ENCODE measurements at places on chromosomes 4 and X.

- DNase-seq: no peak
Observed at GRCh38 chr4:173509036-173510001, 20.7 kb downstream of the HAND2 start.

DNA sequence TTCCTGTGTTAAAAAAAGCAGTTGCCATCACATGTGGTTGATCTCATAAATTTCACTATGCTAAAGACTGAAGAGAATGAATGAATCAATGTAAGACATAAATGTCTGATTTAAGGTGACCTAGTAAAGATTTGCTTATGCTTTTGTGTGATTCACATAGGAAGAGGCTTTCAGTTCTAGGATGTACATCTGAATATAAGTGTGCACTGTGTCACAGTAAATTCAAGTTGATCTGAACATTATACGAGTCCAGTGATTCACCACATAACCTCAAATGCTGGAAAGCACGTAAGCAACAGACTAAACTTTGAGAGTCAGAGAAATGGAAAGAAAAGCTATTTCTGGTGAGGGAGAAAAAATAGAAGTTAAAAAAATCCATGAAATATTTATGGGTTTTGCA is 567.9 kb downstream of the EPHA5 start:
- DNase-seq: no peak

DNA sequence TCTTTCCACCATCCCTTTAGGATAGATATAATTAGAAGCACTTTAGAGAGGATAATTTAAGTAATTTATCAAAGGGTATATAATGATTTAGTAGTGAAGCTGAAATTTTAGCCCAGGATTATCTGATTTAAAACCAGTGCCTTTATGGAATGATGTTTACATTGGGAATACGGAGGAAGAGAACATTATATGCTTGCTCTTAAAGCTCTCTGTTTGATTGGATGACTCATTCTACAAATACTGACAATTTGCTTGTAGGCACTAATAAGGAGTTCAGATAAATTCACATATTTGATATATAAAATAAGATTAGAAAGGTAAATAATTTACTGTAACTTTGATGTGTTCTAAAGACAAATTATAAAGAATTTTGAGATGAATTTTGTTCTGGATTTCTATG is 84.7 kb downstream of the SH3BGRL start:
- DNase-seq: no peak

DNA sequence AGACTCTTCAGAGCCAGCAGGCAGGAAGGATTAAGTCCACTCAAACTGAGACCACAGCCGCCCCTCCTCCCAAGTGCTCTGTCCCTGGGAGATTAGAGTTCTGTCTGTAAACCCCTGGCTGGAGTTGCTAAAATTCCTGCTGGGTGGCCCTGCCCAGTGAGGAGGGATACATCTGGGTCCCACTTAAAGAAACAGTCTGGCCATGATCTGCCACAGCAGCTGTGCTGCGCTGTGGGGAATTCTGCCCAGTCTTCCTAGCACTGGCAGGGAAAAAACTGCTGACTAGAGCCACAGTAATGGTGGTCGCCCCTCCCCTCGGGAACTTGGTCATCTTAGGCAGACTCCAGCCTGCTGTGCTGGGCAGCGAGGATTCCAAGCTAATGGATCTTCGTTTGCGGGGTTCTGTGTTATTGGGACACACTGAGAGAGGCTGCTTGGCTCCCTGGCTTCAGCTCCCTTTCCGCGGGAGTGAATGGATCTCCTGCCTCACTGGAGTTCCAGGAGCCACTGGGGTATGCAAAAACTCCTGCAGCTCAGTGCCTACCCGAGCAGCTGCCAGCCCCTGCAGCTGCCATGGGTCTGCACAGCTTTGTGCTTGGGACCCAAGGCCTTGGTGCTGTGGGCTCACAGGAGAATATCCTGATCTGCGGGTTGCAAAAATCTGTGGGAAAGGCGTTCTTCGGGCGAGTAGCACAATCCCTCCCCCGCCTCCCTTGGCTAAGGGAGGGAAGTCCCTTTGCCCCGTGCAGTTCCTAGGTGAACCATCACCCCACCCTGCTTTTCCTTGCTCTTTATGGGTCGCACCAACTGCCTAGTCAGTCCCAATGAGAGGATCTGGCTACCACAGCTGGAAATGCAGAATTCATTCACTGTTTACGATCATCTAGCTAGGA is 15.7 kb downstream of the ZXDB start:
- no peak for DNase-seq

- DNase-seq: no peak
Observed at GRCh38 chrX:99901091-99901490, 509.0 kb downstream of the PCDH19 start.

DNA sequence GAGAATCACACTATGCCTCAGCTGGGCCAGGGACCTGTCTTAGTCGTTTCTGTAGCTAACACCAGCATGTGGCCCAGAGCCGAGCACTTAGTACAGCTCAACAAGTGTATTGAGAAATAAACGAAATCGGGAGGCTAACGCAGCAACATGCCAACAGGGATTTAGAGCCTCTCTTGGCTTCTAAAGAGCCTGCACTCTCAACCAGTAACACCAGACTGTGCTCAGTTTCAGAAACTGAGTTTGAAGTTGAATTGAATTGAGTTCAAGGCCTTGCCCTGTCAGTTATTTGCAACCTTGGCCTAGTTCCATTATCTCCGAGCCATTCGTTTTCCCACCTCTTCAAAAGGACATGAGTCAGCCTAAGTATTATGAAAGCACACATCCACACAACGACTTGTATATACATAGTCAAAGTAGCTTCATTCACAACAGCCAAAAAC is 71.3 kb upstream of the LDB2 start:
- no peak for DNase-seq

GRCh38 chr4:7017446-7018048 is 25.6 kb upstream of the TADA2B start:
- DNase-seq: no peak

- no peak for DNase-seq
Observed at GRCh38 chrX:12548341-12548740, 242.9 kb upstream of the PRPS2 start.

DNA sequence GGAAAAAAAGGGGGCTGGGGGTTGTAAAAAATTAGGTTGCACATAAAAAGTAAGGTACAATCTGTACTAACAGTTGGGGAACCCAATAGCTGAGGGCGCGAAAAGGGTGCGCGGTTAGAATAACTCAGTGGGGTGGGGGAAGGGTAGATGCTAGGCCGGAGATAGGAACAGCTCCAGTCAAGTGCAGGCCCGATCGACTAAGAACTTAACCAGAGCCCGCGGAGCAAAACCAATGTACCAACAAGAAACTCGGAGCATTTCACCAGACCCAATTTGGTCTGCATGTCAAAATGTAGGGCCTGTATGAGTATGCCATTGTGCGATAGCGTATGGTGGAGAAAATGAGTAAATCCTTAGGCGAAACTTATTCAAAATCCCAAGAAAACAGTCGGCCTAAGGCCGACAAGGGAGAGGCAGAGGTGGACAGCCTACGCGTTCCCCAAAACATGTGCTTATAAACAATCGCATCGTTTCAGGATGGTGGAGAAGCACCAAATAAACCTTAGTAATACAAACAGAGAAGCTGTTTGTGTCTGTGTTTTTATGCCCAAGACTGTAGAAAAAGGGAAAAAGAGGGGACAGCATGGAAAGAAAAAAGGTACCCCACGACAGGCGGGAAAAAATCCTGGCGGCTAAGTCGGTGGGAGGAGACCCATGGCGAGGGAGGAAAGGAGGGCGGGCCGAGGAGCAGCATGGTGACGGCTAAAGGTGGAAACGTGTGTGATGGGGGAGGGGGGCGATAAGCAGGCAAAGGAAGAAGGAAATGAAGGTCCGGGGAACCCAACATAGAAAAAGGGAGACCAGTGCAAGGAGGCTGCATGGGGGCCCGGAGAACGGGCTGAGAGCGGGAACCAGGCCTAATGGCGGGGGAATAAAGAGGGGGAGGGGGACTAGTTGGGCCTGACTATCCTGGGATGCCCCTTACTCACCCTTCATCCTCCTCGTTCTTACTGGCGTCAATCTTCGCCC is 990 bp downstream of the HNRNPD start:
- peak; percentile 89 for DNase-seq

GRCh38 chr4:153297116-153297515 is 47.4 kb upstream of the MND1 start:
- no peak for DNase-seq

DNA sequence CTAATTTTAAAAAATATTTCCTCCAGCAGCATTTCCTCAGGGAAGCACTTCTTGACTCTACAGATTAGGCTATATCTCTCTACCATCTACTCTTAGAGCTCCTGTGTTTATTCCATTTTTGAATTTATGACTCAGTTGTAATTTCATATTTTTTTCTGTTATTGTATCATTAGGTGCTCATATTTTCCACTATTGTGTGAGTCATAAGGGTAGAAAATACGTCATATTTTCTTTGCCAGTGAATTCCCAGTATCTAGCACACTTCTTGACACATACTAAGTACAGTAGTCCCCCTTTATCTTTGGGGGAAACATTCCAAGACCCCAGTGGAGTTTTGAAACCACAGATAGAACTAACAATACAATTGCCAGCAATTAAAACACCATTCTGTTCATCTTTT is 431.2 kb downstream of the GASK1B start:
- no peak for DNase-seq

- no peak for DNase-seq
Observed at GRCh38 chr4:139596034-139596683, 40.1 kb upstream of the SETD7 start.

DNA sequence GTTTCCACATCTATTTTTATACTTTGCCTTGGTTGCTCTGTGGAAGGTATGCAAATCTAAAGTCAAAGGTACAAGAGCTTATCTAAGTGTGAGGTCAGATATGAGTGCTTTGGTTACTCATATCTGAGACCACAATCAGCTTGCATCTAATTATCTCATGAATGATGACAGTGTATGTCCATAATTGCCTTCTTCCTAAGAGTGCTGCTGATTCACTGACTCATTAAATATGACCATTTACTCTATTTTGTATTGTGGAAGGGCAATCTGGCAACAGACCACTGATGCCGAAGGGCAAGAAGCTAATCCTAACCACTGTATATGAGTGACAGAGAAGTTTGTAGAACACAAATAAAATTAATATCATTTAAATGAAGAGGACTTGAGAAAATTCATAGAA is 1190.2 kb upstream of the AGA start:
- no peak for DNase-seq

DNA sequence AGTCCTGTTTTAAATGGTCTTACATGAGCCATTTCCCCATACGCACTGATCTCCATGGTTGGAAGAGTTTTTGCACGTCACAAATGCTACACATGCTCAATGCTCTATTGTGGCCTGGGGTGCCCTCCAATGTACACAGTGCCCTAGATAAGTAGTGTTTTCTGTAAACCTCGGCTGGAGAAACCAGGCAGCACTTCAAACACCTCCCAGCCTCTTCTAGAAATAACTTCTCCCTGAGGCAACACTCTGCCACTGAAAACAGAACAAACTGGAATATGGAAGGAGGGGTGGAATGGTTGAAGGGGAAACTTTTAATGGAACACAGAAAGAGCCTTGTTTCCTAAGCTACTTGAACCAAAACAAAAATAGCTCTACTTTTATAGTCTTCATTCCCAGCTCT is 123.9 kb upstream of the CBR4 start:
- DNase-seq: no peak

DNA sequence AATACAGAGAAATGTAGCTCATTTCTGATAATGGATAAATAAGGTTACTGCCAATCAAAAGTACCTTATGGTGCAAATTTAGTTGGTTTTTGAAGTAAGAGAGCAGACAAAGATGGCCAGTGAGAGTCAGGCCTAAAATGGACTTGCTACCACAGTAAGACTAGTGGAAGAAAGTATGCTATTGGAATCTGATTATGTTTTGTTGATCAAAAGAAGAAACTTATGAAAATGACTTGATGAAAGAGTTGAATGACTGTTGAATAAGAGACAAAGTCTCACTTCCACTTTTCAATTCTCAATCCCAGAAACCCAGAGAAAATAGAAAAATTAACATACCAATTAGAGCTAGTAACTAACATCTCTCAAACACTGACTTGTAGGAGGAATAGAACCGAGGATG is 737.8 kb upstream of the INTU start:
- no peak for DNase-seq

DNA sequence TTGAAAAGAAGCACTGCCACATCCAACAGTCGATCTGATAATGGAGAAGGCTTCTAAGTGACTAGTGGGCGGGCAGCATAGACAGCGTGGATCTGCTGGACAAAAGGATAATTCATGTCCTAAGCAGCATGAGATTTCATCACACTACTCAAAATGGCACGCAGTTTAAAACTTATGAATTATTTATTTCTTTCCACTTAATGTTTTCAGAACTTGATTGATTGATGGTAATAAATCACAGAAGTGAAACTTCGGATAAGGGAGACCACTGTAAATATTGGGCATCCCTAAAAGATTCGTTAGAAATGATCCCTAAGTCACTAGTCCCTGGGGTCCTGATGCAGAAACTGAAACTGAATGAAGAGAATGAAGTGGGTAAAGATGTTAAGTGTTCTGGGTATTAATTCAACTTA is 93.0 kb upstream of the ANK2 start:
- DNase-seq: no peak

DNA sequence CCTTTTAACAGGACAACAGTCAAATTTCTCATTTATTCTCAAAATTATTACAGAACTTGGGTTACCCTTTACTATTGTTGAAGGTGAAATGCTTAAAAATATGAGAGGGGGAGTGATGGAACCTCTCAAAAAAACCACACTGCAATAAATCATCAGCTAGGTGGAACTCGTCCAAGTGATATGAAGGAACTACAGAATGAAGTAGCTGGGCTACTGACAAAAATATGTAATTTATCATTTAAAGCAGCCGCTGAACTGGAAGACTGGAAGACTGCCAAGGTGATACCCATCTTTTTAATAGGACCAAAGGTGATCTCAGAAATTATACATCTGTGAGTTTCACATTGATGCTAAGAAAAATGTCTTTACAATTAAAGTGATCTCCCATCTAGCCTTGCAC is 597.7 kb upstream of the TENM3 start:
- no peak for DNase-seq

- no peak for DNase-seq
Observed at GRCh38 chr4:183124228-183124627, 25.2 kb downstream of the WWC2 start.

DNA sequence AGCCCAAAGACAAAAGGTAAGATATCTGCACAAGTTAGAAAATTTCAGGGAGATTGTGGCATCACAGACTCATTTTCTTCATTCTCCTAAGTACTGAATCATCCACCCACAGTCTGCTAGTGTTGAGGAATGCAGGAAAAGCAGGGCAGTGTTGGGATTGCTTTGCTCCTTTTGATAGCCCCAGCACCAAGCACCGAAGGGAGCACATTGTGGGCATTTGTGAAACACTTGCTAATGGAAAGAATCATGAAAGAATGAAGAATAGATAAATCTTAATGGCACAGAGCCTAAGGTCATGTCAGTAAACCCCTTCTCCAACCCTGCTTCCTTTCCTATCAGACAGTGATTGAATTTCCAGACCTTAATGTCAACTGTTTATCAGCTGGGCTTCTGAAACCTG is 103.1 kb upstream of the GPRIN3 start:
- DNase-seq: no peak

All from activated effector memory CD4-positive, alpha-beta T cell treated with anti-CD3 and anti-CD28 coated beads, Interleukin-2, amount 50 U/mL, for 16 hours (primary cell).